ENCODE measurements at places on chromosomes 2 and 18.

GRCh38 chr18:78703291-78703690 is 276.3 kb upstream of the SALL3 start:
- DNase-seq = no peak

DNA sequence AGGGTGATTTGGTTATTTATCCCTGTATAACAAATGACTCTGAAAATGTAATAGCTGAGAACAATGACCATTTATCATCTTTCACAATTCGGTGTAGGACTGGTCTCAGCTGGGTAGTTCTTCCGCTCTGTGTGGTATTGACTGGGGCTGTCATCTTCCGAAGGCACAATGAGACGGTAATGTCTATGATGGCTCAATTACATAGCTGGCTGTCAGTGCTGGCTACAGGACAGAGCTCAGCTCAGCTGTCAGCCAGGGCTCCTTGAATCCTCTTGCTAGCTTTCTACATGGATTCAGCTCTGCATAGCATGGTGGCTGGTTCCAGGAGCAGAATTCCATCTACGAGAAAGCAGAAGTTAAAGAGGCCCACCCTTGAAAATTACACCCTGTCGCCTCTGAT is 483.8 kb downstream of the TDRD15 start:
- no peak for DNase-seq

DNA sequence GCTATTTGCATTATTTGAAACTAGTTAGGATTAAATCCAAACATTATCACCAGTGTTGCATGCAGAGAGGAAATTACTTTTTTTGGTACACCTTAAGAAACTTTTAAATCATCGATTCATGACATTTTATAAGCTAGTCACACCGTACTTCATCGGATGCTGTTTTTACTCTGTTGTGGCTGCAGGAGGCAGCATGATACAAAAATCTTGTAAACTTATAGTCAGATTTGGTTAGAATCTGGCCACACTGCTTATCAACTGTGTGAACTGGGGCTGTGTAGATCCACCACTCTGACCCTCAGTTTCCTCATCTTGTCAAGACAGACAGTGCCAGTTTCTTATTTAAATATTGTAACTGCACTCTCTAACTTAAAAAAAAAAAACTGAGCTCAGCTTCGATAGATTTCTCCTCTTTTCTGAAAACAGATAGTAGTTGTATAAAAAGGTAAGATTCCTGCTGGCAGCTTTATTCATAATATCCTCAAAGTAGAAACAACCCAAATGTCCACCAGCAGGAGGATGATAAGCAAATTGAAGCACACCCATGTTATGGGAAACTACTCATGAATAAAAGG is 77.8 kb downstream of the RAPGEF4 start:
- no peak for DNase-seq

GRCh38 chr2:113284476-113284875 is 5.8 kb upstream of the PAX8 start:
- DNase-seq = no peak

GRCh38 chr2:144675731-144676130 is 155.8 kb upstream of the ZEB2 start:
- no peak for DNase-seq

DNA sequence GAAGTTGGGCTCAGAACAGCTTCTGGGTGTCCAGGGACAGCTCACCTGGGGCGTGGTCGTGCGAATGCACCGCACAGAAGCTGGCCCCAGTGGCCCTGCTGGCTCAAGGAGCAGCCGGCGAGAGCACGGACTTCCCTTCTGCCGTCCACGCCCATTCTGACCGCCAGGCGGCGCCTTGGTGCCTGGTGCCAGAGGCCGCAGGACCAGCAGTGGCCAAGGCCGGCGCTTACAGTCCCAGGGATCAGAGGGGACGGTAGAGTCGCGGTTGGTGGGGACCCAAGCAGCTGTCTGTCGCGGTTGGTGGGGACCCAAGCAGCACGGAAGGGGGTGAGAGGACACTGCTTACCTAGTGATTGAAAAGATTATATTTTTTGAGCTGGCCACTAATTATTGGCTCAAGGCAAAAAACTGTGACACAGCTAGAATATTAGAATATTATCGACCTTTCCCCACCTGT is 25.7 kb downstream of the NPPC start:
- DNase-seq = peak; percentile 69

DNA sequence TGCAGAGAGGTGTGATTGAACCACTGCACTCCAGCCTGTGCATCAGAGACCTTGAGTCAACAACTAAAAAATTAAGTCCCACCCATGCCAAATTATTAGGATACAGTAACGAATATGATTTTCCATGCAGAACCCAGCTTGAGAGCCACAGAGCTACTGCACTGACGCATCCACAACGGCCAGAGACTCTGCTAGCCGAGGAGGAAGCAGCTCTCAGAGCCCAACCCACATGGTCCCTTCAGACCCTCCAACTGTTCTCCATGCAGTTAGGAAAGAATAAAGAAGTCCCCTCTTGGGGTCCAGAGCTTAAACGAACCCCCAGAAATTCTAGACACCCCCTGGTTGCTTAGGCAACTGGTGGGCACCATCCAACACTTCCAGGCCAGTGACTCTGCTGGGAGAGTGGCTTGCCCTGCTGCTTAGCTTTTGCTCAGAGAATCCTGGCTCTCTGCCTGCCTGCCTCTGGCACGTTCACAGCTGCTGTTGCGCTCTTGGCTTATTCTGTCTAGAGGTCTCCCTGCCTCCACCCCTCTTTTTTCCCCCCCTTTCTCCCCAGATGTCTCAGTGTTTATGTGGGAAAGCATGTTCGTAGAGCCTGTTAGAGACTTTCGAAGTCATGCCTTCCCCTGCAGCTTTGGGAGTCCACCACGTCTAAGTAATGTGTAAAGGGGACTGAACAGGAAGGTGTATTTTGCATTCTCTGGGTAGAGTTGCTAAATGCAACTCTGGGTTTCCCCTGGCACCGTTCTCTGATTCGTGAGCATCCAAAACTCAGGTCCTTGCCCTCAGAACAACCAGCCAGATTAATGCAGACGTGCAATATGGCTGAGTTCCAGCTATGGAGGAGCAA is 26.0 kb upstream of the SP3 start:
- no peak for DNase-seq

DNA sequence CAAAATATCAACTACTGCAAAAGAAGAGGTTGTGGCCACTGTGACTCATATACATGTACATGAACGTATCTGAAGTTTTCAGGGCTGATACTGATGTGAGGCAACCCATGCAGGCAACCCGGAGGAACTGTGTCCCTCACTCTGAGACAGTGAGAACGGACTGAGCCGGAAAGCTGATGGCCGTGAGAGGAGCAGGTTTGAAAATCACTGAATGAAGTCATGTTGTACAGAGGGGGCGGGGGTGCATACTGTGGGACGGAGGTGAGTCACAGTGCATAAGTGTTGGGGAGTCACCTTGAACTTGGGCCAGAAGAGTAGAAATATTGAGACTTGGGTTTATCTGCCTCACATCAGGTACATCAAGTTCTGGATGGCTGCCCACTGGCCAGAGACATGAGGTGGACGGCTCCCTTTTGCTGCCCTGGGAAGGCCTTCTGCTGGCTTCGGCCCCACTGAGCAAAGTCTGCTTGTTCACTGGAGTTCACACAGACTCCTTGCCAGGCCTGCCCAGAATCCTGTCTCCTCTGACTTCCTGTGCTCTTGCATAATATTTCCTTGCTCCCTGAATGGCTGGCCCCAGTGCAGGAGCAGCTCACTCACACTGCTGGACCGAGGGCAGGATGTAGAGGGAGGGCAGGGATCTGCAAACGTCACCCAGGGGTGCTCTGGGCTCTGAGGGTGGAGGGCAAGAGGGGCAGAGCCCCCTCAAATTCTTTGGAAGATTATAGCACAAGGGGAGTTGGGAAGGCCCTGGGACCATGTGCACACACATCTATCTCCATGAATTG is 18.1 kb downstream of the EPAS1 start:
- peak; percentile 34 for DNase-seq

DNA sequence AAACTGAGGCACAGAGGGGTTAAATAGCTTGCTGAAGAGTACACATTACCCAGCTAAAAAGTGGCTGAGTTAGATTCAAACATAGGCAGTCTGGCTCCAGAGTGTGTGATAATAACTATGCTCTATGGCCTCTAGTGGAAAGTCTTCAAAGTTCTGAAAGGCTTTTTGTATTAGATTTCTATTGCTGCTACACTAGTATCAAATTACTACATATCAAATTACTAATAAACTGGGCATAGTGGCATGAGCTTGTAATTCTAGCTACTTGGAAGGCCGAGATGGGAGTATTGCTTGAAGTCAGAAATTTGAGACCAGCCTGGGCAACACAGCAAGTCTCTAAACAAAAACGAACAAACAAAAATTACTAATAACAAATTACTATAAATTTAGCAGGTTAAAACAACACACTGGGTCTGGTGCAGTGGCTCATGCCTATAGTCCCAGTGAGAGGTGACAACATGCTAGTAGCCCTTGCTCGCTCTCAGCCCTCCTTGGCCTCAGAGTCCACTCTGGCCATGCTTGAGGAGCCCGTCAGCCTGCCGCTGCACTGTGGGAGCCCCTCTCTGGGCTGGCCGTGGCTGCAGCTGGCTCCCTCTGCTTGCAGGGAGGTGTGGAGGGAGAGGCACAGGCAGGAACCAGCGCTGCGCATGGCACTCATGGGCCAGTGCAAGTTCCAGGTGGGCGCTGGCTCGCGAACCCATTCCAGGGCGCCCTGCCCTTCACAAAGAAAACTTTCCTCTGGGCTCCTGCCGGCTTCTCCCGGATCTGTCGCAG is 38.2 kb upstream of the TWSG1 start:
- no peak for DNase-seq

- DNase-seq = no peak
Measured at GRCh38 chr2:60934165-60934722, 52.9 kb downstream of the REL start.

DNA sequence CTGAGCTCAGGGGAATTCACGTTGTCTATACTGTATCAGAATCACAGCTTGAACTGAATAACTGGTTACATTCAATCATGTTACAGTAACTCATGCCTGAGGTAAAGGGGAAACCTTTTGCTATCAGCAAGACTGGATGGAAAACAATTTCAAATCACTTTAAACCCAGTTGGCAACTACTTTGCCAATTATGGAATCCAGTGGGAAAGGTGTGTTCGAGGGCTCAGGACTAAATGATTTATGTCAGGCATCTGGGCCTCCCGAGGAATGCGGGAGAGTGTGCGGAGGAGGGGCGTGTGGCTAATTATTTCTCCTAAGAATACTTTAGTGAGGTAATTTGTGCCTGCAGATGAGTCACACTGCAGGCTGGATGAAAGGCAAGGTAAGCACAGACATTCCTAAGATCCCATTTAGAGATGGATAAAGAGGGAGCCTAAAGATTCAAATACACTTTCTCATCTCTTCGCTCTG is 100.1 kb downstream of the HRH4 start:
- DNase-seq = no peak
